Stimulated activated CD4-positive, alpha-beta T cell treated with anti-CD3 and anti-CD28 coated beads, Interleukin-1b, Interleukin-23, amount 100 ng/mL, for 1 hour (primary cell): ENCODE measurements at places on chromosomes 11 and 22.

- no peak for DNase-seq
Observed at GRCh38 chr11:102006835-102007566, 40.2 kb upstream of the CFAP300 start.

DNA sequence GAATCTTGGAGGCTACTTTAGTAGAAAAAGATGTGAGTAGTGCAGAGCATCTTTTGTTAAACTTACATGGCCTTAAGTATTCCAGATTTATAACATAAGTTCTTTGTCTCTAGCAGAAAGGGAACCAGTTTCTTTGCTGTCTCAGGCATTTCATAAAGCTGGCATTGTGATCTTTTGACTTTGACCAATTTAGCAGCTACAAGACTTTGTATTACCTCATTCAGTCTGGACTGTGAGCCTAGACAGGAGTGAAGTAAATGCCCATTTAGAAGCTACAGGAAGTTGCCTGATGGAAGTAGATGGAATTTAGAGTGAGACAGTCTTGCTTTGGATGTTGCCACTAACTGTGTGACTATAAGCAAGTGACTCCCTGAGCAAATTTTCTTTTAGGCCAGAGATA is 25.7 kb upstream of the GLYAT start:
- no peak for DNase-seq

GRCh38 chr11:726278-727220 is 20.5 kb downstream of the EPS8L2 start:
- no peak for DNase-seq

DNA sequence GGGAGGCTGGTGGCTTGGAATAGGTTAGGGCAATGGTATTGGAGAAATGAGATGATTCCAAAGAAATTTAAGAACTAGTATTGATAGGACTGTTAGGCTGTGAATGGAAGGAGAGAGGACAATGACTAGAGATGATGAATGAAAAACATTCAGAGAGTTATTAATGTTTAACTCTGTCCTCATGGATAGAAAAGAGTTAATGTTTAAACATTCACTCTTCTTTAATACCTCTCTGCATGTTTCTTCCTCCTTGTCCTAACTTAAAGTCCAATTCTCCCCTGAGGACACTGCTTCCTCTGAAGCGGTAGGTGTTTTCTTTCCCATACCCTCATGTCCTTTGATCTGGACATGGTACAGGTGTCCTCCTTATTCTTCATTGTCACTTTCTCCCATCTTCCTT is 13.4 kb downstream of the CHEK1 start:
- no peak for DNase-seq

- DNase-seq = no peak
Observed at GRCh38 chr22:23147617-23148387, 2.5 kb downstream of the RAB36 start.
